ENCODE measurements at places on chromosomes 12 and 14. TPM values are rescaled to one million over a fixed set of nuclear protein-coding genes. Genes with fewer than 3 reads are reported as not detected.

Gene BCL11B
- under 0.01 TPM for total RNA-seq

Gene EGLN3
- 4.0 TPM for total RNA-seq

Gene GPX2
- total RNA-seq, result not detected

Gene SERPINA10
- total RNA-seq, result not detected

Gene CRADD
- total RNA-seq, result 9.6 TPM

Gene TMX1
- 32.4 TPM for total RNA-seq

Gene SDSL
- 3.3 TPM for total RNA-seq

Gene SPPL3
- total RNA-seq, result 6.8 TPM
